Ovary (tissue), 10 donors: ENCODE measurements at places on chromosomes 2 and 18. TPM values are rescaled to one million over a fixed set of nuclear protein-coding genes. Genes with fewer than 3 reads are reported as not detected.

- peak; percentile 23 for DNase-seq
Observed at GRCh38 chr2:238286987-238287736, 1.2 kb downstream of the PER2 start.

DNA sequence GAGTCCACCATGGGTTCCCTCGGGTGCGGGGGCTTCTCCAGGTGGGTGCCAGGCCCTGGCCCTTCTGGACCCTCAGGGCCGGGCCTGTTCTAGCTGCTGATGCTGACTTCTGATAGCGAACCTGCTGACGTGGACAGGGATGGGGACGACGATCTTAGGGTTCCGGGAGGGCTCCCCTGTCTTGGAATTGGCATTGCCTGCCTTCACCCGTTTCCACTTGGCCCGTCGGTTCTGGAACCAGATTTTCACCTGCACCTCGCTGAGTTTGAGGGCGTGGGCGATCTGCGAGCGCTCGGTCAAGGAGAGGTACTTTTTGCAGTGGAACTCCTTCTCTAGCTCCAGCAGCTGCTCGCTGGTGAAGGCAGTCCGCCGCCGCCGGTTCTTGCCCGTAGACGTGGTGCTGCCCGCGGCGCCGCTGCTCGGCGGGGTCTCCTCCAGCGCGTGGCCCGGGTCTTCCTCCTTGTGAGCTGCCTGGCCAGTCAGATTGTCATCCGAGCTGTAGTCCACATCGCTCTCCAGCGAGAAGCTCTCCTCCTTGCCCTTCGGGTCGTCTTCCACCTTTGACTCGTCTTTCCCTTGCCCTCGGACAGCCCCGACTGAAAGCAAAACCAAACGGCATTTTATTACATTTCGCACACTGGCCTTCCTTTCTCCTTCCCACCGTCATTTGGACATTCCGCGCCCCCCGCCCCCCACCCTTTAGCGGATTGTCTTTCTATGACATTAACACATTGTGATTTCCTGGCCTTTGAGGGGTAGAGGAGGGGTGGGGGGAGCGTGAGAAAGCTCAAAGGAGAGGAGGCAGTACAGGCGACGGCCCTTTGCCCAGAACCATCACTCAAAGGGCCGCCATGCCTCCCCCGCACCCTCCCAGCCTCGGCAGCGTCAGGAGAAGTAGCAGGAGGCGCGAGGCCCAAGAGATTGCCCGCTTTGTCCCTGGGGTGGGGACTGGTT is 2.1 kb downstream of the GBX2 start:
- no peak for DNase-seq

GRCh38 chr2:239423551-239423950 is 22.7 kb upstream of the HDAC4 start:
- DNase-seq, result no peak

CD28 gene
- 2.9 TPM for total RNA-seq

DNA sequence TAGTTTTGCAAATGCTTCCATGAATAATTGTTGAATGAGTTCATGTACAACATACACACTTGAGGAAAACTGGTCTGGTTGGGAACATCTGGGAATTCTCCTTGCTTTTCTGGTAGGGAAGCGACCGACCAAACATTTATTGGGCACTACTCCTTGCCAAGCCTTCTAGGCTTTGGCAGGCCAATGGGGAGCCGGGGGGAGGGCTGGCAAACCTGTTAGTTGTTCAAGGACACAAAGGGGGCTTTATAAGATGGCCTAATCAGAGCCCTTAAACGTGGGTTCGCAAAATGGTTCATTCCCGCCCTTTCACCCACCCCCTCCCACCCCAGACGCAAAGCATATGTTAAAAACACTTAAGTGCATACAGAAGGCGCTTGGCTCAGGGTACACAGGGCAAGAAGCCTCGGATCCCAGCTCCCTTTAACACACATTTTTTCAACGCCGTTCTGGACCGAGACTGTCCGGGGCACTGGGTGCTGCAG is 844 bp upstream of the VSNL1 start:
- DNase-seq, result no peak
